Ureter (tissue), 1 donor: ENCODE measurements at places on chromosomes 7 and 10. TPM values are rescaled to one million over a fixed set of nuclear protein-coding genes. Genes with fewer than 3 reads are reported as not detected.

DNA sequence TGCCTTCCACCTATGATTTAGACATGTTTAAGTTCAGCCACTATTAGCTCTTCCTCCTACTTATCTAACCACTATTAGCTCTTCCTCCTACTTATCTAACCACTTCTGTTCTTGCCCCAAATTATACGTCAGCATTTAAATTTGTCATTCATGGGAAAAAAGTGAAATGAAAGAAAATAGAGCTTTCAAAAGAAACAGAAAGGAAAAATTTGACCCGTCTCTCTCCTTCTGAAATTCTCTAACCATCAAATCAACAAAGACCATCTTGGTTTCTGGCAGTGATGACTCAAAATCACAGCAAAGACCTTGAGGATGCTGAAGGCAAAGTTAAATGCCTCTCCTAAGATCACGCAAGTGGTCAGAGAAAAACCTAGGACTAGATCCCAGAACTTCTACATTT, 2.6 kb downstream of the LIPA start:
- no peak for DNase-seq

DNA sequence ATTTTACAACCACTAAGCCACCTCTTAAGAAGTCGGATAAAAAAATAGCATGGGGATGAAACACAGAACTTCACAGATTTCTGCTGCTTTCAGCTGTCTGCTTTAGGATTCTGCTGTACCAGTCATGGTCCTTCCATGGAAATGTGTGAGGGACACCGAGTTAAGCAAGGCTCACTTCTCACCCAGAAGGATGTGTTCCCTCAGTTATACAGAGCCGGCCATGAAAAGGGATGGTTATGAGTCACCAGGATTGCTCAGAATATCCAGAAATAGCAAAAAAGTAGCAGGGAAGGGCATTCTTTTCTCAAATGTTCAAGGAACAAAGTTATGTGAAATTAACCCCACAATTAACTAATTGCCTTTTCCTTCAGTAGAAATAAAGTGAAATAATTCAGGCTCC, 124.4 kb downstream of the AMPH start:
- DNase-seq: no peak

GRCh38 chr10:5949009-5949759, 28.2 kb downstream of the IL15RA start:
- DNase-seq: no peak

The STAG3 gene
- total RNA-seq: 1.9 TPM
